Type B pancreatic cell (in vitro differentiated cells): ENCODE measurements at places on chromosomes 13 and 19. TPM values are rescaled to one million over a fixed set of nuclear protein-coding genes. Genes with fewer than 3 reads are reported as not detected.

DNA sequence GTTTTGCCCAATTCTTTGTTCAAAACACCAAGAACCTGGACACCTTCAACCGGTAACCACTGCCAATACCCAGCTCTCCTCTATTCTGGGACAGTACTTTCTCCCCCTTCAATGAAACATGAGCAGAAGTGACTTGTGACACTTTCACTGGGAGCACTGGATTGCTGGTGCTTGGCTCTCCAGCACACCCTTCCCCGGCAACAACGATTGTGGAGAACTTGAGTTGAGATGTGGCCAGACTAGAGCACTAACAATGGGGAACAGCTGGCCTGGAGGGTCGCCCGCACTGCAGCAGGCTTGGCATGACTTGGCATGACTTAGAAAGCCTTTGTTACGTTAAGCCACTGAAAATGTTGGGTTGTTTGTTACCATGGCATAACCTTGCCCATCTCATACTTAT is 7.5 kb upstream of the B3GLCT start:
- H3K27me3 ChIP-seq = peaks cover 54% of the 10 kb centered on the region
- no peak for DNase-seq
- H3K4me3 ChIP-seq = no peak overlapping the region
- H3K36me3 ChIP-seq = peaks cover 3% of the 10 kb centered on the region
- H3K4me1 ChIP-seq = peaks cover 9% of the 10 kb centered on the region
- H3K27ac ChIP-seq = no peak overlapping the region

- peaks cover 13% of the 10 kb centered on the region for H3K27me3 ChIP-seq
- H3K36me3 ChIP-seq = no peaks in the 10 kb centered on the region
- H3K4me3 ChIP-seq = no peak overlapping the region
- H3K4me1 ChIP-seq = no peaks in the 10 kb centered on the region
- DNase-seq = no peak
These were observed 2.8 kb upstream of the MICU2 start for GRCh38 chr13:21606796-21607195.

The DDX39A gene
- 71.9 and 84.3 TPM in 2 replicates for total RNA-seq

DNA sequence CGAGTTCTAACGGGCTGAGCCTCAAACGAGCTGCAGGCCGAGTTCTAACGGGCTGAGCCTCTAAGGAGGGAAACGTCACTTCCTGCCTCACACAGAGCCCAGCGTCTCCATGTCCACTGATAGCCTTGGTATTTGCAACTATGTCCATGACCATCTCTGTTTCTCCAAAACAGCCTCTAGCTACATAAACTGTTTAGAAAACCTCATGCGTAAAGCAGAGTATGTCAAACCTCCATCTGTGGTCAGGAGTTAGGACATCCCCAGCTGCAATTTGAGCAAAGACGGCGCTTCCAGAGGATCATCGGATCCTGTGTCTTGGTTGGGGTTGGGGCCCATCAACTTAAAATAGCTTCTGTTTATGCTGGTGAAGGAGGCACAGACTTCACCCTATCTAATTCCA is 20.8 kb downstream of the RASA3 start:
- peaks cover 48% of the 10 kb centered on the region for H3K4me1 ChIP-seq
- H3K27me3 ChIP-seq = peaks cover 3% of the 10 kb centered on the region
- no peak overlapping the region for H3K4me3 ChIP-seq

DNA sequence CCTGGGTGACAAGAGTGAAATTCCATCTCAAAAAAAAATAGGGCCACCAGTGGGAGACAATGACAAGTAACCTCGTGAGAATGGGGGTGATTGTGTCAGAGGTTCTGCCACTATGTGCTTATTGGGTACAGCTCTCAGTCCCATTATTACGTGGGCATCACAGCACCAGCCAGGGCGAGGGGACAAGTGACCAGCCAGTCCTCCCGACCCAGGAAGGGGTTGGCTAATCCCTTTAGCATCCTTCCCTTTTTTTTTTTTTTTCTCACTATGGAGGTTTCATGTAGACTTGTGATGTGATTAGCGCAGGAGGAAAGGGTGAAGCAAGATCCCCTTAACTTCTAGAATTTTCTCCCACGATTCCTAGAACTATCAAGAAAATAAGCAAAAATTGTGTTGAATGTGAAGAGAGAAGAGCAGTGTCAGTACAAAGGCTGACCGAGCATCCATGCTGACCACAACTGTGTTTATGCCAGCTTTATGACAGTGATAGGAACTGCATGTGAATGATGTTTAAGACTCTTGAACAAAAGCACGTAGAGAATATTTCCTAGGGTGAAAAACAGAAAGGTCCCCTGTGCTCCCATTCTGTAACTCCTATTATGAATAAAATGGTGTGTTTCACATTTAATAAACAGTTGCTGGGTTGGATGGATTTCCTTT is 50.0 kb downstream of the ALOX5AP start:
- no peaks in the 10 kb centered on the region for H3K36me3 ChIP-seq
- no peak for DNase-seq
- H3K27ac ChIP-seq = no peak overlapping the region

GRCh38 chr13:112968380-112968909 is 569 bp upstream of the MCF2L start:
- H3K4me3 ChIP-seq = peak overlapping the region; percentile 83
- H3K27ac ChIP-seq = peak overlapping the region; percentile 55
- H3K36me3 ChIP-seq = no peaks in the 10 kb centered on the region
- H3K27me3 ChIP-seq = peaks cover 20% of the 10 kb centered on the region
- H3K4me1 ChIP-seq = peaks cover 13% of the 10 kb centered on the region
- no peak for DNase-seq

GRCh38 chr13:82963226-82964099 is 918.8 kb downstream of the SLITRK1 start:
- H3K4me1 ChIP-seq = peaks cover 6% of the 10 kb centered on the region
- no peak for DNase-seq
- H3K27ac ChIP-seq = no peak overlapping the region
- H3K27me3 ChIP-seq = no peaks in the 10 kb centered on the region

GRCh38 chr13:40458720-40458990 is 207.8 kb downstream of the FOXO1 start:
- DNase-seq = no peak
- no peak overlapping the region for H3K27ac ChIP-seq
- H3K27me3 ChIP-seq = peaks cover 4% of the 10 kb centered on the region
- H3K4me3 ChIP-seq = no peak overlapping the region
- peaks cover 6% of the 10 kb centered on the region for H3K4me1 ChIP-seq

The ZNF560 gene
- total RNA-seq = 0.10 TPM in 1 of 2 replicates, not detected in the other

The P2RY11 gene
- 22.7 and 26.0 TPM in 2 replicates for total RNA-seq

DNA sequence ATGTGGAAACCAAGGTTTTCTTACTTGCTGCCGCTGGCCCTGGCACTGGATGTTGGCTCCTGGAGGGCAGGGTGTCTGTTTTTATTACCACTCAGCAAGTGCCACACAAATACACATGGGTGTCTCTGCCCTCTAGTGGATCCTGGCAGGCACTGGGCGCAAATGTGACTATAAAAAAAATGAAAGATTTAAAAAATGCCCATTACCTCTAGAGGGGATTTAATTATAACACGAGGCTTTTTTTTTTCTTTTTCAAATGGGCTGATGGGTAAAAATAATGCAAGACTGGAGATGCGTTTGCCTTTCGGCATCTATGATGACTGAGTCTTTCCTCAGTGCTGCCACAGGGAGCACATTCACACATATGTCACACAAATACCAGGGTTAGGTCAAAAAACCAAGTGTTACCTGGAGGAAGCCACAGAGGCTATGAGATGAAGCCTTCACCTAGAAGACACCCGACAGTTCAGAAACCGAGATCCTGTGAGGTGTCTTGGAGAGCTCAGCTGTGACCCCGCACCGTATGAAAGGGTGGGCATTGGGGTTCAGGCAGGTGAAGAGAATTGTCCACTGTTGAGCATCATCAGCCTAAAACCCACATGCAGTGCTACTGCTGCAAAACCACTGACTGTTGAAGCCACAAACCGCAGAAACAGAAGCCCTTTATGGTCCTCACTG is 25.7 kb downstream of the CHAMP1 start:
- H3K4me1 ChIP-seq = no peaks in the 10 kb centered on the region
- H3K27ac ChIP-seq = no peak overlapping the region
- no peak for DNase-seq
- no peaks in the 10 kb centered on the region for H3K36me3 ChIP-seq
- peaks cover 4% of the 10 kb centered on the region for H3K27me3 ChIP-seq

DNA sequence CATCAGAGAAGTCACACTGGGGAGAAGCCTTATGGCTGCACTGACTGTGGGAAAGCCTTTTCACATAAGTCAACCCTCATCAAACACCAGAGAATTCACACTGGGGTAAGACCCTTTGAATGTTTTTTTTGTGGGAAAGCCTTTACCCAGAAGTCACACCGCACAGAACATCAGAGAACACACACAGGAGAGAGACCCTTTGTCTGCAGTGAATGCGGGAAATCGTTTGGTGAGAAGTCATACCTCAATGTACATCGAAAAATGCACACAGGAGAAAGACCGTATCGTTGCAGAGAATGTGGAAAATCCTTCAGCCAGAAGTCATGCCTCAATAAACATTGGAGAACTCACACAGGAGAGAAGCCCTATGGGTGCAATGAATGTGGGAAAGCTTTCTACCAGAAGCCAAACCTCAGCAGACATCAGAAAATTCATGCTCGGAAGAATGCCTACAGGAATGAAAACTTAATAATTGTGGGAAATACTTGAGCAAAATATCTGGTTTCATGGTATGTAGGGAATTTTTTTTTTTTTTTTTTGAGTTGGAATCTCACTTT is 30.7 kb downstream of the ZNF793 start:
- no peaks in the 10 kb centered on the region for H3K27me3 ChIP-seq
- H3K36me3 ChIP-seq = peaks cover 45% of the 10 kb centered on the region
- no peaks in the 10 kb centered on the region for H3K4me1 ChIP-seq
- no peak for DNase-seq
- H3K27ac ChIP-seq = no peak overlapping the region

GRCh38 chr19:32599736-32600157 is 18.8 kb downstream of the PDCD5 start:
- H3K36me3 ChIP-seq = peaks cover 12% of the 10 kb centered on the region
- DNase-seq = no peak
- H3K4me1 ChIP-seq = no peaks in the 10 kb centered on the region
- no peaks in the 10 kb centered on the region for H3K27me3 ChIP-seq
- H3K27ac ChIP-seq = no peak overlapping the region

GRCh38 chr19:35556846-35557538 is 6.5 kb downstream of the ATP4A start:
- DNase-seq = no peak
- peak overlapping the region; percentile 93 for H3K4me3 ChIP-seq
- peaks cover 58% of the 10 kb centered on the region for H3K27me3 ChIP-seq
- H3K27ac ChIP-seq = no peak overlapping the region
- no peaks in the 10 kb centered on the region for H3K36me3 ChIP-seq
- peaks cover 4% of the 10 kb centered on the region for H3K4me1 ChIP-seq

The F10 gene
- 34.4 and 53.6 TPM in 2 replicates for total RNA-seq

DNA sequence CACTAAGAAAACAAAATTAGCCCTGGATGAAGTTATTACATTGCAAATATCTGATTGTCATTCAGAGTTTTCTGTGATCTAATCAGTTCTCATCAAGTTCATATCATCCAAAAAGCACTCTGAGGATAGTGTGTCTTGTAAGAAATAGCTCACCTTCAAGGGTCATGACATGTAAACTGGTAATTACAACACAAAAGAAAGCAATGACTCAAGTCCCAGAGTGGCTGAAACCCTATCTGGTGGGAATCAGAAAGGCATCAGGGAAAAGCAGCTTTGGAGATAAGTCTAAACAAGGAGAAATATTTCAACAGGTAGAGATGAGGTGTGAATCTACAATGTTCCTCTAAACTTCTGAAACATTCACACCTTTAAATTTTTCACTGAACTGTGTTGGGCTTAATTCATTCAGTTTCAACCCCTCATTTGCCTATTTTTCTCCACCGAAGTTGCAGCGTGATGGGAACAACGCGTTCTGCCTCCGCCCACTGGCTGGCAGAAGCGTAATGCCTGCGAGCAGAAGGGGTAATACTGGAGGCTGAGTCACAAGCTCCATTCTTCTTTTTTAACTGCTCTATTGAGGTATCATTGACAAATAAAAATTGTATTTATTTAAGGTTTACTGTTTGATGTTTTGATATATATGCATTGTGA is 155.2 kb upstream of the IPO5 start:
- no peak overlapping the region for H3K4me3 ChIP-seq
- H3K4me1 ChIP-seq = no peaks in the 10 kb centered on the region
- H3K27me3 ChIP-seq = no peaks in the 10 kb centered on the region

DNA sequence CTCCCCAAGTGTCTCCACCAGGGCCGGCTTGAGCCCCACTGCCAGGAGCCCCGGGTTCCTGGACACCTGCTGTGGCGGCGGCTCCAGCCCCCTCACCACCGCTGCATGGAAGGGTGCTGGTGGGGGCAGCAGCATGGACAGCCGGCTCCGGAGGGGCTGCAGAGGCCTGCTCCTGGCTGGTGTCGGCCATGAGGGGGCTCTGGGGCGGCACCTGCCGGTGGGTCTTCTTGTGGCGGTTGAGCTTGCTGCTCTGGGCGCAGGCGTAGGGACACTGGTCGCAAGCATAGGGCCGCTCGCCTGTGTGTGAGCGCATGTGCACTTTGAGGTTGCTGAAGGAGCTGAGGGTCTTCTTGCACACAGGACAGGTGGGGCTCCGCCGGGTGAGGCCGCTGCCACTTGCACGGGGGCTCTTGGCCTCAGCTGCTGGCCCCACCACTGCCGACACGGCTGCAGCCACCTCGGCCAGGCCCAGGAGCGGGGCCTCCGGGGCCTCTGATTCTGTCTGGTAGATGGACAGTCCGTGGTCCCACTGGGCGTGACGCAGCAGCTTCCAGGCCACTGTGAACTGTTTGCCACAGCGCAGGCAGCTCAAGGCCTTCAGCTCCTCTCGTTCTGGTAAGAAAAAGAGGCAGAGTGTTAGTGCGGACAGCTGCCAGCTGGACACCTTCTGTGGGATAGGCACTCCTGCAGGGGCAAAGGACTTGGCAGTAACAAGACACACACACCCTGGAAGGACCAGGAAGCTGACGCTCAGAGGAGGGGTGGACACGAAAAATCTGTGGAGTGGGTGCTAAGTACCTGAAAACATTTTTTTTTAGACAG is 4.1 kb downstream of the ZNF296 start:
- H3K27ac ChIP-seq = no peak overlapping the region
- peaks cover 4% of the 10 kb centered on the region for H3K27me3 ChIP-seq
- peaks cover 10% of the 10 kb centered on the region for H3K4me1 ChIP-seq
- no peak for DNase-seq
- H3K36me3 ChIP-seq = peaks cover 5% of the 10 kb centered on the region

GRCh38 chr19:2027361-2027760 is 11.8 kb upstream of the BTBD2 start:
- peaks cover 4% of the 10 kb centered on the region for H3K4me1 ChIP-seq
- no peak overlapping the region for H3K4me3 ChIP-seq
- no peaks in the 10 kb centered on the region for H3K27me3 ChIP-seq

GRCh38 chr19:42199440-42200115 is 17.9 kb downstream of the DEDD2 start:
- H3K36me3 ChIP-seq = peaks cover 24% of the 10 kb centered on the region
- no peak for DNase-seq
- H3K27ac ChIP-seq = no peak overlapping the region
- no peaks in the 10 kb centered on the region for H3K27me3 ChIP-seq
- no peak overlapping the region for H3K4me3 ChIP-seq
- no peaks in the 10 kb centered on the region for H3K4me1 ChIP-seq

GRCh38 chr19:16019691-16020448 is 56.4 kb upstream of the TPM4 start:
- H3K27me3 ChIP-seq = no peaks in the 10 kb centered on the region
- H3K4me3 ChIP-seq = no peak overlapping the region
- H3K36me3 ChIP-seq = no peaks in the 10 kb centered on the region

The FUT1 gene
- total RNA-seq = 11.2 and 15.0 TPM in 2 replicates

- no peaks in the 10 kb centered on the region for H3K36me3 ChIP-seq
- H3K4me1 ChIP-seq = no peaks in the 10 kb centered on the region
- H3K4me3 ChIP-seq = peak overlapping the region; percentile 9
- DNase-seq = no peak
- H3K27ac ChIP-seq = no peak overlapping the region
- peaks cover 28% of the 10 kb centered on the region for H3K27me3 ChIP-seq
These were observed 2.1 kb upstream of the LRP3 start for GRCh38 chr19:33192010-33192409.

- no peak overlapping the region for H3K4me3 ChIP-seq
- no peak for DNase-seq
- H3K4me1 ChIP-seq = peaks cover 7% of the 10 kb centered on the region
- H3K27me3 ChIP-seq = no peaks in the 10 kb centered on the region
- H3K36me3 ChIP-seq = peaks cover 41% of the 10 kb centered on the region
These were observed 9.0 kb upstream of the THSD1 start for GRCh38 chr13:52414963-52415362.
